ENCODE measurements at places on chromosomes 1 and 21.

DNA sequence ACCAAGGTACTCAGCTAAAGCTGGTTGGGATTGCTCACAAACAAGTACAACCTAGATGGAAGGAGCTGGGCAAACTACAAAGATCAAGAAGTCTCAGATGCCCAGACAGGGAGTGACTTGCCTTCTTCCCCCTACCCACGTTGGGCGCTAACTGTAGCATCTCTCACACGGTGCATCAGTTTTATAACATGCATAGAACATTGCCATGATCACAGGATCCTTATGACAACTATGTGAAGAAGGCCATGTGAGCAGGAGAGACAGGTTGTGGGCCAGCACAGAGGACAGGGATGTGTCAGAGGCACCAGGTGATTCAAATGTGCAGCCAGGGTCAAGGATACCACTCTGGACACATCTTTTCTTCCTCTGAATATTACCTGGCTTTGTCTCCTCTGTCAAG is 28.3 kb upstream of the CYP4B1 start:
- DNase-seq, result no peak

- DNase-seq, result peak; percentile 46
Measured at GRCh38 chr1:163824006-163824405, 502.3 kb downstream of the NUF2 start.

DNA sequence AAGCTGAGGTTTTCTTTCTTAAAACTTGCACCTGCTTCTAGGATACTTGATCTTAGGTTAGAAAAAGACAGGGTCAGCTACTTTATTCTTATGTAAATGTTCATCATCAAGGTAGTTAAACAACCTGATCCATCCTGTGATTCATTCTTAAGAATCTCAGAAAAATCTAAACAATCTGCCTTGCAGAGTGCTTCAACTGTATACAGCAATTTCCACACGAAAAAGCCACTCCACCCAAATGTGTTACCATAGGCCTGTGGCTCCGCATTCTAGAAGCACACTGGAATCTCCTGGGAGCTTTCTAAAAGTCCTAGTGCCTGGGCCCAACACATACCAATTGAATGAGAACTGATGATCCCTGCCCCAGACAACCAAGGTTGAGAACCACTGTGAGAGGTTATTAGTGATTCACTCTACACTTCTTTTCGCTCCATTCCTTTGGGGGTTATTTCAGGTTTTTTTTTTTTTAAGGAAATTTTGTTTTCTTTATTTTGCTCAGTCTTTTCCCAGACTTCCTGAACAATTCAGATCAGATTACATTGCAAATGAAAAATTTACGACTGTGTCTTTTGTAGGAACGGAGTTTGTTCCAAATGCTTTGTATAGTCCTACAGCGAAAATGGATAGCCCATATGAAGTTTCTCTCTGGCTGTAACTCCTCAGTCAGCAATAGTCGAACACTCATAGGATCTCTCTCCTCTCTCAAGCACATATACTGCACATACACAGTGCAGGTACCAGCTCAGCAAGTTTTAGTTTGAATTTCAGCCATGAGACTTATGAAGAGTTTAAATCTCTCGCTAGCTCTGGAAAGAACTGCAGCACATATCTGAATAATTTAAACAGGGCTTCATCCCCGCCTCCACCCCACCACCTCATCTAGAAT is 16.1 kb downstream of the SMYD2 start:
- DNase-seq, result no peak

DNA sequence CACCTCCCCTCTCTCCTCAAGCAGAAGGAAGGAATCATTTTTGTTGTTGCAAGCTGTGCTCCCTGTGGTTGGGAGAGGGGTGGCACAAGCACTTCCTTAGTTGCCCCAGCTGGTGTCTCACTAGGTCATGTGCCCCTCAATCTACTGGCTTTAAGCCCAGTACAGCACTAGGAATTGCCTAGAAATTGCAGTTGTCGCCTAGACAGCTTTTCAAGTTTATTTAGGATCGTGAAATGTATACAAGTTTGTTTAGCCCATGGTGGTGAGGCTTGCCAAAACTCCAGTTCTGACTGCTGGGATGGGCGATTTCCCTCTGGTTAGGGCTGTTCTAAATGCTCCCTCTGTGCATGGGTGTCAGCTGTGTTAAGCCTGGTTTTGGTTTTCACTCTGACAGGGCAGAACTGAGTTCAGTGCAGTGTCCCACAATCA is 126.8 kb upstream of the ZNF644 start:
- DNase-seq, result no peak

DNA sequence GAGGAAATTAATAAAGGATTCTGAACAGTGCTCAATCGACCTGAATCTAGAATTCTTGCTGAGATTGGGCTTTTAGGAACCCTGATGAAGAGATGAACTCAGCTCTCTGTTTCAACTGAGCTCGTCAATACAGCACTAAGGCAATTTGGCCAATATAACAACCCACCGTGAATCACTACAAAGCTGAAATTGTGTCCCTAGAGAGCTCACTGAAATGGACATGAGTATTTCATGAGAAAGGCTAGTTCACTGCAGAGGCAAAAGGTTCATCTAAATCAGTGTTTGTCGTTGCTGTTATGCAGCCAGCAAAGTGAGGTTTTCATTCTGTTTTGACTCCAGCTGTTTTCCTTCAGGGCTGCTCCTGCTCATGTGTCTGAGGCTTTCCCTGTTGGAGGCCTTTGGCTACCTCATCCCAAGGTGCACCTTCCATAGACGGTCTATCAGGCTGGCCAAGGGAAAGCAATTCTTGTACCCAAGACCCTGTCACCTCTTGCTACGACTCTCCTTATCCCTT is 83.5 kb downstream of the URB2 start:
- DNase-seq, result no peak

- no peak for DNase-seq
Measured at GRCh38 chr1:109886827-109887226, 23.8 kb upstream of the CSF1 start.

DNA sequence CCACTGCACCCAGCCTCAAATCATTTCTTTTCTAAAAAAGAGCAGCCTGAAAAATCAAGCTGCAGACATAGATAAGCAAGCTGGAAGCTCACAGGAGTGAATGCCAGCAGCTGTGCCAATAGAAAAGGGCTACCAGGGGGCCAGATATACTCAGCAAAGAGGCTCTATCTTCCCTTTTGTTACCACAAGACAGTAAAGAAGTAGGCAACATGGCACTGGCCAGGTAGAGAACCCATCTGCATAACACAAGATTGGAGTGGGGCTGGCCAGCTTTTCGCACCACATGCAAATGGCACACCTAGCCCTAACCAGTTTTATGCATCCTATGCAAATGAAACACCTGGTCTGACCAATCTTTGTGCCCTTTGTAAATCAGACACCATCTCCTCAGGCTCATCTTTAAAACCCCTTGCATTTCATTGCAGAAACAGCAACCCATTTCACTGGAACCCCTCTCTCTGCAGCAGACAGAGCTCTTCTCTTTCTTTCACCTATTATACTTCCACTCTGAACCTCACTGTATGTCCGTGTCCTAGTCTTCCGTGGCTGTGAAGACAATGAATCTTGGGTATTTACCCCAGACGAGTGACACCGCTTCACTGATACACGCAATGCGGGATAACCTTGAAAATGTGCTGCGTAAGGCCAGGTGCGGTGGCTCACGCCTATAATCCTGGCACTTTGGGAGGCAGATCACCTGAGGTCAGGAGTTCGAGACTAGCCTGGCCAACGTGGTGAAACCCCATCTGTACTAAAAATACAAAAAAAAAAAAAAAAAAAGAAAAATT is 15.1 kb downstream of the CASP9 start:
- DNase-seq, result peak; percentile 30

DNA sequence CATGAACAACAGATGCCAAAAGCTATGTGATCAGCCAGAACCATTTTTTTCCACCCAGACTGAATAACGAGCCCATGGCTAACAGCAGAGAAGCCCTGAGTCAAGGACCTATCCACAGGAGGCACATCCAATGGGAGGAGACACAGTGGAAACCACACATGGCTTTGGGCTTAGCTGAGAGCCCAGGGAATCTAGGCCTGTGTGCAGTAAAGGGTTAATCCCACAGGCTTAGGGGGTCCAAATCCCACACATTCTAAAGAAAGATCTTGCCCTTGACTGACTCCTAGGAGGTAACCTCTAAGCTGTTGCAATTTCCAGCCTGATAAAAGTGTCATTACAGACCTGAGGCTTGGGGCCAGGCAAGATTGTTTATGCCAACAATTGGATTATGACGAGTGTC is 194.5 kb downstream of the DSCAM start:
- DNase-seq, result no peak

GRCh38 chr1:205064301-205064700 is 20.0 kb downstream of the TMEM81 start:
- DNase-seq, result peak; percentile 55

- no peak for DNase-seq
Measured at GRCh38 chr21:46423546-46424038, 35.1 kb upstream of the DIP2A start.

DNA sequence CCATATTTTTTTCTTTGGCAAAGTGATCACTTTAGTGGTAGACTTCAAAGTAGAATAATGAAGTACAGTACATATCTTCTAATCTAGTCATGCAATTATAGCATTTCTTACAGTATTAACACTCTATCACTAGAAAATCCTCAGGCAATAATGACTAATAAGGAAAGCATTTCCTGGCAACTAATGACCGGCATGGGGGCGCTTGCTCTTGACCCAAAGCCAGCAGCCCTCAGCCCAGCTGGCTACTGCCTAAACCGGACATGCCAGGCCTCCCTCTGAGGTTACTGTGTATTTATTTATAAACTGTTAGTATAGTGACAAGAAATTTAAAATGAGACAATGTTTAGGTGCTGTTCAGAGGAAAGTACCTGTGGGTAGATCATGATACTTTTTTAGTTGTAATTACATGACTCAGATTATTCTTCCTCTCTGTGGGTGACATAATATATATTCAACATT is 633.8 kb downstream of the PTPRC start:
- peak; percentile 55 for DNase-seq

Data from aorta (tissue), 5 donors.